ENCODE measurements at places on chromosomes 16 and 17.

DNA sequence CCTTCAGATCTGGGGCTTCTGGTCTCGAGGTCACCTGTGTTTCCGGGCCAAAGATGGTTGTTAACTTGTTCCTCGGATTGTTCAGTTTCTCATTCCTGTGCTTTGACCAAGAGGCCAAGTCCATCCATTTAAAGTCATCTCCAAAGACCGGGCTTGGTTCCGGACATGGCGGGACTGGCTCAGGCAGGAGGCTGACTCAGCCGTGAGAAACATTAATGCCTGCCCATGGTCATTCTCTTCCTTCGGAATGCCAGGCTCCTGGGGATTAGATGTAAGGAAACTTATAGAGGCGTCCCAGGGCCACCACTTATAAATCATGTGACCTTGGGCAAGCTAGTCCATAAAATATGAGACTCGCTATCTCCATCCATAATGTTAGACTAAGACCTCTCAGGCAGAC lies 13.6 kb upstream of the NKD1 start:
- DNase-seq: no peak

- DNase-seq: no peak
Measured at GRCh38 chr16:61500851-61501250, 535.4 kb downstream of the CDH8 start.

DNA sequence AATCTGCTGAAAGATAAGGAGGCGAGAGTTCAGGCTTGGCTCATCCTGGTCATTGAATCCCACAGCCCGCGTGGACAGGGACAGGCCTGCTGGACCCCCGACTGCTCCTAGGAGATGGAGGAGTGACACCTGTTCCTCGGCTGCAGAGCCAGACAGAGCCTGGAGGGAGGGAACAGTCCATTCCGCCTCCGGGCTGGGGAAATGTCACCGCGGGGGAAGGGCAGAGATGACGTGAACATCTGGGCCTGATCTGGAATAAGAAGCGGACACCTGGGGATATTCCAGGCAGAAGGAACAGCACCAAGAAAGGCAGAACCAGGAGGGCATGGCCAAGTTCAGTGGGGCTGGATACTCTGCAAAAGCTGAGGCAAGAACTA lies 1.5 kb downstream of the ZNF747 start:
- DNase-seq: no peak

- no peak for DNase-seq
Measured at GRCh38 chr16:54287131-54288029, 793 bp upstream of the IRX3 start.

DNA sequence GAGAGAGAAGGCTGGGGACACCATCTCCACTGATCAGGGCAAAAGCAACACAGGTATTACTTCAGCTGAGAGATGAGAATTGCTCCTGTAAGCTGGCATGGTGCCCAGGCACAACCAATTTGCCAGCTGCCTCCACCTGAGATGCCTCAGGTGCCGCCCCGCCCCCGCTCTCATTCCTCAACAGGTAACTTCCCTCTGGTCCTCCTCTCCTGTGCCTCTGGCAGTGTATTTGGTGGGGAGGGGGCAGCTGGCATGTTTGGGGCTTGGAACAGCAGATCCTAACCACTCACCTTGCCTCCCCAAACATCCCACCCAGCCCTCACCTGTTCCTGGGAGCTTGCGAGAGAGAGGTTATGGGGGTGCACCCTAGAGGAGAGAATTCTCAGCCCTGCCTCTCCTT lies 2.9 kb upstream of the SRCIN1 start:
- DNase-seq: no peak

GRCh38 chr16:19219836-19220235 lies 51.8 kb downstream of the SYT17 start:
- no peak for DNase-seq

DNA sequence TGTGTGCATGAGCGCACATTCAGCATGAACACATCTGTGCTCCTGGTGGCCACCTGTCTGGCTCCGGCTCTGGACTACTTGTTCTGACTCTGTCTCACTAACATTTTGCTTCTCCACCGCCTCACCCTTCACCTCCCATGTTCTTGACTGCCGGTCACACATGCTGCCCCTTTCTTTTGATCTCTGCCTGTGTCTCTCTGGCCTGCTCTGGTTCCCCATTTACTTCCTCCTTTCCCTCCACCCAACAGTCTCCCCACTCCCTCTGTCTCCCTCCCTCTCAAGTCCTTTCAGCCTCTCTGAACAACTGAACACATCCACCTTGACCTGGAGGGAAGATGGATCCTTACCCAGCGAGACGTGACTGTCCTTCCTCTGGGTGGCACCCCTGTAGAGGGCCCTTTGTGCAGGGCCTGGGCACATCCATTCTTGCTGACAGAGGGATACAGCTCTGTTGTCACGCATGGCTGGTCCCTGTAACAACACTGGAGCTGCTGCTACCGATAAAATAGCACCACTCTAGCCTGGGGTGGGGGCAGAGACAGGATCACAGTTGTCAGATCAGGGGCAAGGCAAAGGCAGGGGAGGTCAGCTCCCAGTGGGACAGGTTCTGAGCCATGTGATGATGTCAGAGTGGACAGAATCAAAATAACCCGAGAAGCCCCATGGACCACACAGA lies 11.0 kb downstream of the ZSCAN32 start:
- DNase-seq: no peak

- DNase-seq: no peak
Measured at GRCh38 chr16:55570159-55570558, 3.7 kb downstream of the CAPNS2 start.

DNA sequence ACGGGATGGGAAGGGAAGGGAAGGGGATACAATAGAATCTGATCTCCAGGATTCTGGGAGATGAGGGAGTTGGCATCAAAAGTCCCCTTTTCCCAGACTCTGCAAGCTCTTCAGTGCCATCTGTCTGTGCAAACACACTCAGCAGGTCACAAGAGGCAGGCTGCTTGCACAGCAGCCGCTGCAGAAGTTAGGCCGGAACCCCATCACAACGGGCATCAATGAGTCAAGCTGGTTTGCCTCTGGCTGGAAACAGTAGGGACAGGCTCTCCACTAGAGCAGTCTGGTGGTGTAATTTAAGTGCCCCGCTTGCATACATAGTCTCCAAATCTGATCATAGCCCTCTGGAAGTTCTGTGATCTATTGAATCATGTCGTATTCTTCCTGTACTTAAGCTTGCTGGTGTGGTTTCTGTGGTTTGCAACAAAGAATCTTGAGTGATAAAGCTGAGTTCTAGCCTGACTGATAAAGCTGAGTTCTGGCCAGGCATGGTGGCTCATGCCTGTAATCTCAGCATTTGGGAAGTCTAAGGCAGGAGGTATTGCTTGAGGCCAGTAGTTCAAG lies 33.7 kb upstream of the KDM8 start:
- DNase-seq: peak; percentile 90

DNA sequence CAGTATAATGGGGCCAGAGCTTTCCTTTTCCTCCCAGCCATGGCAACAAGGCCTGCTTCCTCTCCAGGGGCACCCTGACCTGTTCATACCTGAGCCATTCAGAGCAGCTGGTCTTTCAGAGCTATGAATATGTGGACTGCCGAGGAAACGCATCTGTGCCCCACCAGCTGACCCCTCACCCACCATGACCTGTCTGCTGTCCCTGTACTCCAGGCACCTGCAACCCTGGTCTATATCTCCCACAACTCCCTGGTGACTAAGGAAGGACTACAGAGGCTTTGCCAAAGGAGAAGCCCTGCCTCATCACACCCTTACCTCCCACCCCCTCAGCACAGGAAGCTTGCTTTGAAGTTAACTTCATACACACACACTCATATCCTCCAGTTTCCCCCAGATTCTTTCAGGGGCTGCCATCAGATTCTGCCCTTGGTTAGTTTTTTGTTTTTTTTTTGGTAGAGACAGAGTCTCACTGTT lies 6.0 kb downstream of the TMEM106A start:
- peak; percentile 33 for DNase-seq

DNA sequence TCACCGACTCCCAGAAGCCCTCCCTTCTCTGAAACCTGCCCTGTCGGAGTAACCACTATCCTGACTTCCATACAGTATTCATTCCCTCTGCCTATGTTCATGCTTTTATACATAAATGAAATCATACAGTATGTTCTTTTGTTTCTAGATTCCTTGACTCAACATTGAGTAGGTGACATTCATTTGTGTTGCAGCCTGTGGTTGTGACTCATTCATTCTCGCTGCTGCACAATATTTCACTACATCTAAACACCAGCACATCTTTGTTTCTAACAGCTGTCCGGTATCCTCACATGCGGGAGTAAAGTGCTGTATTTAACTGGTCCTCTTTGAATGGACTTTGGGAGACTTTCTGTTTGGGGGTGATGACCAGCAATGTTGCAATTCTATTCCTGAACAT lies 135.0 kb upstream of the FOXF1 start:
- no peak for DNase-seq

GRCh38 chr17:22411185-22411784 lies 719.0 kb downstream of the KCNJ18 start:
- DNase-seq: no peak

- DNase-seq: no peak
Measured at GRCh38 chr16:66238696-66239095, 127.8 kb upstream of the CDH5 start.

- no peak for DNase-seq
Measured at GRCh38 chr17:44591206-44591605, 33.9 kb downstream of the FZD2 start.

- no peak for DNase-seq
Measured at GRCh38 chr17:38558728-38559050, 47.1 kb downstream of the SRCIN1 start.

GRCh38 chr17:68461589-68461988 lies 4.3 kb upstream of the WIPI1 start:
- DNase-seq: peak; percentile 64

- no peak for DNase-seq
Measured at GRCh38 chr17:16818821-16819683, 129.0 kb downstream of the CCDC144A start.
